ENCODE measurements at places on chromosomes 1 and 21. TPM values are rescaled to one million over a fixed set of nuclear protein-coding genes. Genes with fewer than 3 reads are reported as not detected.

TMEM50B gene
- 30.0 TPM for total RNA-seq

PI4KB gene
- total RNA-seq = 89.1 TPM

- no peak for DNase-seq
- no peaks in the 10 kb centered on the region for H3K4me1 ChIP-seq
- no peak overlapping the region for H3K27ac ChIP-seq
- no peak overlapping the region for H3K4me3 ChIP-seq
- no peaks in the 10 kb centered on the region for H3K36me3 ChIP-seq
Measured at GRCh38 chr1:18175051-18175450, 67.5 kb downstream of the IGSF21 start.

DNA sequence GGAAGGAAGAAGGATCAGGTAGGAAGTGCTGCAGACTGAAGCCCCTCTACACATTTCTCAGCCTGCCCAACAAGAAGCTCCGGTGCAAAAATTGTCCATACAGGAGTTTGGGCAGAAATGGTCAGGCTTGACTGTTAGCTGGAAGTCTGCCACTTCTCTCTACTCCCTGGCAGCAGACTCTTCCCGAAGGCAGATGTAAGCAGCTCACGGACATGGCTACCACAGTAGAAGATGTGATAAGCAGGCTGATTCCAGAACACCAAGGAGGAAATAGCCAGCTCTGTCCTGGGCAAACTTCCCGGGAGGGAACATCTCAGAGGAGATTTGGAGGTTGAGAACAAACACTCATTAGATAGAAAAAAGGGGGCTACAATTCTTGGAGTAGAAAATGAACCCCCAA, 52.6 kb downstream of the TRABD2B start:
- no peak for DNase-seq
- H3K4me1 ChIP-seq = no peaks in the 10 kb centered on the region
- H3K27me3 ChIP-seq = no peaks in the 10 kb centered on the region

GPR61 gene
- total RNA-seq = not detected

GRCh38 chr1:2926447-2927055, 94.7 kb upstream of the ACTRT2 start:
- H3K27ac ChIP-seq = no peak overlapping the region
- no peaks in the 10 kb centered on the region for H3K4me1 ChIP-seq
- no peak overlapping the region for H3K4me3 ChIP-seq
- no peaks in the 10 kb centered on the region for H3K36me3 ChIP-seq
- no peak for DNase-seq

LYST gene
- total RNA-seq = 6.0 TPM

DNA sequence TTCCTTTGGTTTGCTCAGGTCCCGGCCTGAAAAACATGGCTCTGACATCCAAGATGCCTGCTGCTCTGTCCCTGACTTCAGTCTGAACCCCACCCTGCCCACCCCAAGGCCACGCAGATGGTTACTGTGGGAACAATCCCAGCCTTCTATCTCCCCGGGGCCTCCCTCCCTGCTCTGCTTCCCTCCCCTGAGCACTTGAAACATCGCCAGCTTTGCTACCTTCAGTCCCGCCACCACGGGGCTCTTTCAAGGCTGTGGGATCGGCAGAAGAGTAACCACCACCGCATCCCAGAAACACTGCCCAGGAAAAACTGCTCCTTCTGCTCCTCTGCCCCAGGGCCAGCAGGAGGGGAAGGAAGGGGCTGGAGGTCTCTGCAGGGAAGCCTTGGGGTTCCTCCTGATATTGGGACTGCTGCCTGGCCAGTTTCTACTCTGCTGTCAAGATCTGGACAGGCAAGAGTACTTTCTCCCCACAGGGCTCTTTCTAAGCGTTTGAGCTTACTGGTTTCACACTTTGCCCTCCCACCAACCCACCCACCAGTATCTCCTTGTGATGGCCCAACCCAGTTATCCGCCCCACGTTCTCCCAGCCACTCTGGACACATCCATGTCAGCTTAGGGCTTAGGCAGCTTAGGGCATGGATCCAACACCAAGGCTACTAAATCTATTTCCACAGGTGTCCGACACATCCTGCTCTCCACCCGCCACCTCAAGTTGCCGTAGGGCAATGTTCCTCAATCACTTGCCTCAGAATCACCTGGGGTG, 8.4 kb downstream of the ETNK2 start:
- no peak for DNase-seq
- H3K36me3 ChIP-seq = no peaks in the 10 kb centered on the region
- no peak overlapping the region for H3K4me3 ChIP-seq
- no peak overlapping the region for H3K27ac ChIP-seq
- H3K27me3 ChIP-seq = no peaks in the 10 kb centered on the region
